ENCODE measurements at places on chromosomes 11 and 22.

DNA sequence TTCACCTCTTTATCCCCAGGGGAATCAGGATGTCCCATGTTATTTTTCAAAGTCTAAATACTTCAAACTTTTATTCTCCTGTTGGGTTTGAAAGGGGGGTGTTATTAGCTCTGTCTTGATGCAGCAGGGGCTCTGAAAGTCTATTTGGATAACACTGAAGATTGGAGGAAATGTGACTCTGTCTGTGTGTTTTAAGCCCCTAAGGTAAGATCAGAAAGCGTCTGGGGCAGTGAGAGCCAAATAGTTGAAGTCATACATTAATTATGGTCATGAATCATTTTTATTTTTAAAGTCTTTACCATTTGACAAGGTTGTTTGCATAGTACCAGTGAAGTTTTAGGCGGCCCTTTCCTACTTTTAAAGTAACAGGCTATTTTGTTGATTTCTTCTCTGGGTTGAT is 139.0 kb downstream of the UVRAG start:
- no peak for DNase-seq

- no peak for DNase-seq
These were observed 3.2 kb upstream of the GAB2 start for GRCh38 chr11:78420796-78421209.

- no peak for DNase-seq
These were observed 20.8 kb upstream of the ZBED5 start for GRCh38 chr11:10878408-10879214.

DNA sequence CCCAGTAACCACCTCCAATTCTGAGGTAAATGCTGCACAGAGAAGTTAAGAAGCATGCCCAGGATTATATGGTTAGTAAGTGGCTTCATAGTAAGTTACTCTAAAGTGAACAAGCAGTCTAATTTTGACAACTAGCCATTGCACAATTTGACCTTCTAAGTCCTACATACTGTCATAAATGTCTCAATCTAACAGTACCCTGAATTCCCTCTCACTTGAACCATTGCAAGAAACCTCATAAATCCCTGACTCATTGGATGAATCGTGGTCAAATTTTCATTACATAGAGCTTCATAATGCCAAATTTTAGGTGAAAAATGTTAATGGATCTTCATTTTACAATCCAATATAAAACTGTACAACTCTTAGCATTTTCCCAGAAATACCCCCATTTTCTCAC is 217.3 kb upstream of the GRIA4 start:
- no peak for DNase-seq

GRCh38 chr11:18527512-18527911 is 770 bp upstream of the TSG101 start:
- DNase-seq, result no peak
